ENCODE measurements at places on chromosomes 12 and 14.

GRCh38 chr12:115017346-115017745, 333.4 kb upstream of the TBX3 start:
- no peak for DNase-seq

GRCh38 chr12:114981036-114981435, 297.1 kb upstream of the TBX3 start:
- no peak for DNase-seq

- DNase-seq: no peak
Measured at GRCh38 chr14:87233806-87234384, 759.1 kb downstream of the GALC start.

GRCh38 chr14:95388699-95389098, 69.0 kb upstream of the CLMN start:
- DNase-seq: no peak

GRCh38 chr12:66092559-66093269, 37.8 kb downstream of the LLPH start:
- DNase-seq: no peak

DNA sequence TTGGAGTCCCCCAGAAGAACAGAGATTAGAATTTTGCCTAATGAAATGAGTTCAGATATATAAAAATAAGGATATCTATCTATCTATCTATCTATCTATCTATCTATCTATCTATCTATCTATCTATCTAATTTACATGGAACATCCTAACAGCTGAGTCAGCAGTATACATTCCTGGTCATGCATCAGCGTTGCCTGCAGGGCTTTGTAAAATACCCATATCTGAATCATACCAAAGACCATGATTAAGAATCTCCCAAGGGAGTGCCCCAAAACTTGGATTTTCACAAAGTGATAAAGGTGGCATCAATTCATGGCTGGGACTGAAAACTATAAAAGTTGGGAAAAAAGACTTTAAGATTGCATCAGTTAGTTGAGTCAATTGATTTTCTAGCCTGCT, 32.7 kb upstream of the SYT10 start:
- DNase-seq: no peak

- DNase-seq: no peak
Measured at GRCh38 chr12:105765053-105766014, 373.4 kb downstream of the NUAK1 start.

GRCh38 chr14:61471297-61472005, 150.1 kb downstream of the PRKCH start:
- no peak for DNase-seq

DNA sequence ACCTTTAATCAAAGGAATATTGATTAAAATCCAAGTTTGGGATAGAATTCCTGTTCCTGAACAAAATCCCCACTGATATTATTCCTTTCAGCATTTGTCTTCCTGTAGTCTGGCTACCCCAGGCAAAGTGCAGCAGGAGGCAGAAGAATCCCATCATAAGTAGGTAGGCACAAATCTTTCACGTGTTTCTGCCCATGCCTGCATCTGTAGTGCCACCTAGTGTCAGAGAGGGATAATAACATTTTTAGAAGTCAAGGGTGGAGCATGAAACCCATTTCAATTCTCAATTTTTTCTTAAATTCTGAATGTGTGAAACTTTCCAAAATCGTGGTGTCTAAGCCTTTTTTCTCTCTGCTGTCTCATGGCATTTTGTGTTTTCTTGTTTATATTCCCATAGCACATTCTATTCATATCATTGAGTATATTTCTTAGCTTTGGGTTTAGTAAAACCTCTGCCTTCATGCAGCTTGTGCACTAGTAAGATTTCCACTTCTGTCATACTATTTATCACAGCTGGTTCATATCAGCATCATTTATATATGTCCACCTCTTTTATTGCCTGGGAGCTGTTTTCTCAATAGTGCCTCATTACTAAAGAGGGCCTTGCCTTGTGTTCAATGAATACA, 47.8 kb upstream of the RERG start:
- no peak for DNase-seq

GRCh38 chr12:62694632-62695031, 228.0 kb downstream of the MON2 start:
- no peak for DNase-seq

- no peak for DNase-seq
Measured at GRCh38 chr14:31592122-31592521, 30.9 kb downstream of the NUBPL start.

GRCh38 chr12:59142183-59142790, 222.0 kb upstream of the LRIG3 start:
- DNase-seq: no peak

- no peak for DNase-seq
Measured at GRCh38 chr14:65231286-65231980, 129.1 kb upstream of the MAX start.

GRCh38 chr12:52045794-52046199, 5.4 kb upstream of the NR4A1 start:
- DNase-seq: no peak

DNA sequence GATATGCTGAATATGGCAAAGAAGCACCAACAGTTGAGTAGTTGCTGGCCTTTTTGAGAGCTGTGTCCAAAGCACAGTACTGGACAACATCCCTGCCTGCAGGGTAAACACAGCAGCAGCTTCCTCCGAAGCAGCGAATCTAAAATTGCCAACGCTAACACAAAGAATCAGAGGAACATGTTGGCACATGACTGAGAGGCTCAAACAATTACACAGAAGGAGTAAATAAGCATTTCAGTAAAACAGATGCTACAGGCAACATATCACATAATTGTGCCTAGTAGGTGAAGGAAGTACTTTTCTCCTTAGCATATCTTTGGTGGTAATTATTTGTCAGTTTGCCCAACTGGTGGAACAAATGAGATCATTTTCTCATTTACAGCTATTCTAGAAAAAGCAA, 52.1 kb downstream of the KICS2 start:
- DNase-seq: no peak

GRCh38 chr14:103548463-103549351, 13.8 kb downstream of the BAG5 start:
- DNase-seq: no peak

- no peak for DNase-seq
Measured at GRCh38 chr14:97270308-97270707, 473.1 kb downstream of the VRK1 start.

- DNase-seq: no peak
Measured at GRCh38 chr12:50579757-50580267, 75.0 kb downstream of the DIP2B start.

GRCh38 chr12:105231396-105231795, 4.6 kb downstream of the APPL2 start:
- DNase-seq: no peak

GRCh38 chr12:117596968-117597367, 235.5 kb upstream of the NOS1 start:
- no peak for DNase-seq

DNA sequence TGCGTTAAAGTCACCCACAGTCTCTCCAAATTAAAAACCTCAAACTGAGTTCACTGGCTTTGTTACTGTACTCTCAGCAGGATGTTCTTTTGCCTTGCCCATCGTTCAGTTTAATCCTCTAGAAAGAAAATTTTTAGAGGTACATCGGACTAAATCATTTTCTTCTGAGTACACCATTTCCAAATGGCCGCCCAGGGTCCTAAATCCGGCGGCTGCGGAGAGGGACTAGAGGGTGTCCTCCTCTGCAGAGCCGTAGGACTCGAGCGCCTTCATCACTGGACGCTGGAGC, 1.4 kb downstream of the LIN7A start:
- DNase-seq: no peak

DNA sequence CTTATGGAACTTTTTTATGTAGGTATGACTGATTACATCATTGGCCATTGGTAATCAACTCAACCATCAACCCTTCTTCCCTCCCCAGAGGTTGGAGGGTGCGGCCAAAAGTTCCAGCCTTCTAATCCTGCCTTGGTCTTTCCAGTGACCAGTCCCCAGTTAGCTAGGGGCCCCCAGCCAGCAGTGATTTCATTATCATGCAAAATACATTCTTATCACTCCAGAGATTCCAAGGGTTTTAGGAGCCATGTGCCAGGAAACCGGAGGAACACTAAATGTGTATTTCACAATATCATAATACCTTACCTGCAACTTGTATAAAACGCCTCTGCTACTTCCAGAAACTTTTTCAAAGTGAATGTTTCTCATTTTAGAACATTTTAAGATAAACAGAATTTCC, 181.5 kb upstream of the PELI2 start:
- no peak for DNase-seq

DNA sequence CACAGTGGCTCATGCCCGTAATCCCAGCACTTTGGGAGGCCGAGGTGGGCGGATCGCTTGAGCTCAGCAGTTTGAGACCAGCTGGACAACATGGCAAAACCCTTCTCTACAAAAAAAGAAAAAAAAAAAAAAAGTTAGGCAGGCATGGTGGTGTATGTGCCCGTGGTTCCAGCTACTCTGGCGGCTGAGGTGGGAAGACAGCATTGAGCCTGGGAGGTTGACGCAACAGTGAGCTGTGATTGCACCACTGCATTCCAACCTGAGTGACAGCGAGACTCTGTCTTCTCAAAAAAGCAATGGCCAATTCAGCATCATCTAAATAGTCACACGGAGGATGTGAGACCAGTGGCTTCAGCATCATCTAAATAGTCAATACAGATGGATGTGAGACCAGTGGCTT, 10.4 kb upstream of the SAMD4A start:
- no peak for DNase-seq

DNA sequence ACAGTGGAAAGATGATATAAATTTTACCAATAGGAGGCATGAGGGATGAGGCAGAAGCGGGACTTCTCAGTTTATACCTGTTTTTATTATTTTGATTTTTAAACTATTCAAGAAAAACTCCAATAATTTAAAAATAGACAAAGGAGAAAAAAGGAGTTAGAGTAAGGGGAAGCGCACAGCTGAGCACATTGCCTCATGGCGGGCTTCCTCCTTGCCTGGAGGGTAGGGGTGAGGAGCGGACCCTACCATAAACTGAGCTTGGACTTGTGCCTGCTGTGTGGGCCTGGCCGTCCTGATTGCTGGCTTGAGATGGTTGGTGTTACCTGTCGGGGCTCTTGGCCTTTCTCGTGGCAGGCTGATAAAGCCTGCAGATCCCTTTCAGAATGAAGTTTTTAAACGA, 15.1 kb upstream of the HIP1R start:
- DNase-seq: no peak

GRCh38 chr14:22538671-22539228, 50.3 kb downstream of the DAD1 start:
- no peak for DNase-seq

DNA sequence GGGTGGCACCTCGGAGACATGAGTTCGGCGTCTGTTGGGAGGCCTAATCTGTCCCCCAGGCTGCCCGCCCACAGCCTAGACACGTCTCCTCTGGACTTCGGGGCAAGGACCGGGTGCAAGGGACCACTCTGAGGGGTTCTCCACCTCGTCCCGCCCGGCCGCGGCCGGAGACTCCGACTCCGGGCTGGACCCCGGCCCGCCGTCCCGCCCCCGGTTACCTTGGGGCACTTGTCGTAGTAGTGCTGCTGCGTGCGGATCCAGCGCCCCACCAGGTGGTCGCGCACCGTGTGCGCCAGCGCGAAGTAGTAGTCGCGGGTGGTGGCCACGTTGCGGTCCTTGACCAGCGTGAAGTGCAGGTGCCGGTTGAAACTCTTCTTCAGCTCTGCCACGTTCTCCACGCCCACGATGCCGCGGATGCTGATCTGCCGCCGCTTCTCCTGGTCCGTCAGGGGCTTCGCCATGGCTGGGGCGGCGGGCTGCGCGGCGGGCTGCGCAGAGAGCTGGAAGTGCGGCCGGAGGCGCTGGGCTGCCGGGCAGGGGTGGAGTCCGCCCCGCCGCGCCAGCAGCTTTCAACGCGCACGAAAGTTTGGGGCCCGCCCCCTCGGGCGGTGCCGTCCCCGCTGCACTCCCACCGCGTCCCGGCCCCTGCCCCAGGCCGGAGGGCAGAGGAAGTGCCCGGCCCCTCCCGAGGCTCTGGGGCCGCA, at the start of gene PYGL:
Gene PYGL, minus strand, starts transcription at position 541 of the 704 bp plus-strand sequence. Its CDS starts 80 bp downstream, at position 461.
- DNase-seq: no peak

DNA sequence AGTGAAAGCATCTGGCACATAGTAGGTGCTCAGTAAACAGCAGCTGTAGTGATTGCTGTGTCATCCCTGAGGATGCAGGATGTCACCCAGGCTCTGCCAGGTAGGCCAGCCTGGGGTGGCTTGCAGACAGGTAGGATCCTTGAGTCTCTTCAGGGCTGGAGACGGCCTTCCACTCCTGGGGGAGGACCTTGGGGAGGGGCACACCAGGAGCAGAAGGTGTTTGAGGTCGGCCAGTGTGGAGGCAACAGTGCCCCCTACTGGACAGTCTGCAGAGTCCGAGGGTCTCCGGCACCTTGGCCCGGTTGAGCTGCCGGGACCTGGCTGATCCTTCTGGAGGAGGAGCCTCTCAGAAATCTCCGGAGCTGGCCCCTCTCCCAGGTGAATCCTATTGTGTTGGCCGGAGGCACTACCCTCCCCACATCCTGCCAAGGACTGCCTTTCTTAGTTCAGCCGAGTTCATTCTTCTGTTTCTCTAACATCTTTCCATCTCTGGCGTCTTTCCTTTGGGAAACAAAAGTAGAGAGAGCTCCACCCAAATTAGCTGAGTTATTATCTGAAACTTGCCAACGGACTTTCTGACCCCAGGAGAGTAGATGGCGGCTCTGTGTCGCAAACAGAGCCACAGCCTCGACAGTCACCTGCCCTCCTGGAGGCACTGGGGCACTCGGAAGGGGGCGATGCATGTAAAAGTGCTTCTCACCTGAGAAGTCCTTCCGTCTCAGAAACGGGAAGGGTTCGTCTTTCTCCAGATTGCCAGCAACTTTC, 41.8 kb upstream of the CLMN start:
- peak; percentile 5 for DNase-seq

- DNase-seq: no peak
Measured at GRCh38 chr14:90883782-90884181, 67.6 kb upstream of the TTC7B start.

- no peak for DNase-seq
Measured at GRCh38 chr12:132300789-132301722, 28.3 kb downstream of the GALNT9 start.

GRCh38 chr14:103332143-103332919, 1.7 kb upstream of the EIF5 start:
- DNase-seq: no peak

DNA sequence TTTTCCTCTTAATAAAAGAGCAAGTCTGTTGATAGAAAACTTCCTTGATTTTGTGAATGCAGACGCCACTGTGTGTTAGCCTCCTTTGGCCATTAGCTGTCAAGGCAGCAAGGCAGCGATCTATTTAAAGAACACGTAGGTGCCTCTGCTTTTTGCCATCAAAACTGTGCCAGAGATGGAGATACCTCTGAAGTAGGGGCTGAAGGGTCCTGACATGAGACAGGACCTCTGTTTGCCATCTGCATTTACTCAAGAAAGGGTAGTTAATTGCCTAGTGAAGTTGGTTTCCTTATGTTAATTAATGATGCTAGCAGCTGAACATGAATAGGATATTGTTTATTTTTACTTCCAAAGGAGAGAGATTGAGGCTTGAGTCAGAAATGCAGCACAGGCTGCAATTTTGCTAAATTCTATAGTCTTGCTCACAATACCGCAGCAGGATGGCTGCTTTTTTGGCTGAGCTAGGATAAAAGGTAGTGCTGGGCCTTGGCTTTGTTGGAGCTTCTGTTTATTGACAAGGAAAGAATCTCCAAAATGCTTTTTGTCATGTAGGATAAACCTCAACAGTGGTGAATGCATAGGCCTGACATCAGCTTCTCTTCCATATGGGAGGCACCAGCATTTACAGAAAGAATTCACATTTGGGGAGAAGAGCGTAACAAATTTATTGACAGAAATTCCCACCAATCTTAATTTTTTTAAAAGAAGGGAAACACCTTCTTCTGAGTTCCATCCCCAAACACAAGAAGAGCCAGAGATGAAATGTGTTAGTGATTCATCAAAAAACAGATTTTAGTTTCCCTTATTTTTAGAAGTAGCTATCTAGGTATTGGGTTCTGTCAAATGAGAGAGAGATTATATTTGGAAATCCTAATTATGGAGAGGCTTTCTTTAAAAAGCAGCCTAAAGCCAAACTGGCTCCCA, 13.9 kb upstream of the RPH3A start:
- DNase-seq: no peak

All from stimulated activated CD4-positive, alpha-beta T cell treated with anti-CD3 and anti-CD28 coated beads, TNF-alpha, amount 100 ng/mL, for 4 hours (primary cell).